ENCODE measurements at places on chromosomes 6 and 20.

GRCh38 chr6:116631379-116631990 lies 15.2 kb downstream of the RSPH4A start:
- no peak for DNase-seq

- DNase-seq = peak; percentile 91
These were observed 20.8 kb downstream of the C20orf203 start for GRCh38 chr20:32652739-32653526.

DNA sequence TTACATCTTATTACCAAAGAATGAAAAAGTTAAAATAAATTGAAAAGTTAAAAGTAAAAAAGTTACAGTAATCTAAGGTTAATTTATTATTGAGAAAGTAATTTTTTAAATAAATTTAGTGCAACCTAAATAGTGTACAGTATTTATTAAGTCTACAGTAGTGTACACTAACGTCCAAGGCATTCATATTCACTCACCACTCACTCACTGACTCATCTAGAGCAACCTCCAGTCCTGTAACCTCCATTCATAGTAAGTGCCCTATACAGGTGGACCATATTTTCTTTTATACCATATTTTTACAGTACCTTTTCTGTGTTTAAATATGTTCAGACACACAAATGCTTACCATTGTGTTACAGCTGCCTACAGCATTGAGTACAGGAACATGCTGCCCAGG lies 624.7 kb upstream of the NOX3 start:
- peak; percentile 4 for DNase-seq

DNA sequence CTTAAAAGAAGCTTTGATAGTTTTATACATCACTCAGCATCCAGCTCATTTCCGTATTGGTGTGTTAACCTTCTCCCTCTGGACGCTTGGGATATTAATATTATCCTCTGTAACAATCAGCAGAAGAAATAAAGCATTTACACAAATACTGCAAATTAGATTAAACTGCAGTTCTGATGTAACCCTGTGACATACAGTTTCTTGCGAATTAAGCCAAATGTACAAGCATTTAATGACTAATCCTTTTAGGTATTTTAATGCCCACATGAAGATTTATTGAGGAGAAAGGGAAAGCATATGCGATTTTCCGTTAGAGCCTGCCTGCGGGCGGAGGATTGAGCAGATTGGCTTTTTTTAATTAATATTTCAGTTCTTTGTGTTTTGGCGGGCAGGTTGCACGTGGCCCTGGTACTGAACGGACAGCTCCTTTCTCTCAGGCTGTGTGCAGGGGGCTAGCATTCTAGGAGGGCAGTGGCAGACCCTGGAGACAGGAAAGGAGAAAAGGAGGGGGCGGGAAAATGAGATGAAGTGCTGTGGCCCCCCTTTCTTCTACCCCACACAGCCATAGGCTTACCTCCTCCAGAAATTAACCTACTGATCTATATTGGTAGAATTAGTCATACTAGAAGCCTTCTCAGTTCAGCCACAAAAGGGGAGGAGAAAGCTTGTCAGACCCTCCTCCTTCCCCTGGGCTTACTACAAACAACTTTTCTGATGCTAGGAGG lies 14.1 kb upstream of the TFAP2D start:
- DNase-seq = no peak

- DNase-seq = no peak
These were observed 860.5 kb downstream of the TBC1D32 start for GRCh38 chr6:120473804-120474203.

- DNase-seq = peak; percentile 89
These were observed 180.5 kb downstream of the OGFRL1 start for GRCh38 chr6:71468841-71469700.

DNA sequence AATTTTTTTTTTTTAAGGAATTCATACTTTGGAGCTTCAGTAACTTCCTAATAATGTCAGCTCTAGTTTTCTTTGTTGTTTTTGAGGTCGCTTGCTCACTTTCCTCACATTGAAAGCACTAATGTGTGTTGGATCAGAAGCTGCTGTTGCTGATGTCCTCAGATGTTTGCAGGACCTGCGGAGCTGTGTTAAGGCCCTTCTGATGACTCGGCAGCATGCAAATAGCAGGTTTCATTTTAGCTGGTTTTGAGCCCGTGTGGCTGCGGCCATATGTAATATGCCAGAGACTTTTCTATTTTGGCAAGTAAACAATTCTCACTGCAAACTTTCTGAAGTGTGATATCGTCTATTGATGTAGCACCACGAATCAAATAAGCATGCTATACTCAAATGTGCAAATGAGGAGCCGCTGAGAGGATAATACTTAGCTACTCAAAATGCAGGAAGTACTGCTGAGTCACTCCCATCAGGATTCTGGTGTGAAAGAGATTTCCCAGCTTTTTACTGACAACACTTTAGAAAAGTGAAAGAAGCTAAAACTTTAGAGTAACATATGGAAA lies 187.8 kb downstream of the SASH1 start:
- DNase-seq = peak; percentile 87

DNA sequence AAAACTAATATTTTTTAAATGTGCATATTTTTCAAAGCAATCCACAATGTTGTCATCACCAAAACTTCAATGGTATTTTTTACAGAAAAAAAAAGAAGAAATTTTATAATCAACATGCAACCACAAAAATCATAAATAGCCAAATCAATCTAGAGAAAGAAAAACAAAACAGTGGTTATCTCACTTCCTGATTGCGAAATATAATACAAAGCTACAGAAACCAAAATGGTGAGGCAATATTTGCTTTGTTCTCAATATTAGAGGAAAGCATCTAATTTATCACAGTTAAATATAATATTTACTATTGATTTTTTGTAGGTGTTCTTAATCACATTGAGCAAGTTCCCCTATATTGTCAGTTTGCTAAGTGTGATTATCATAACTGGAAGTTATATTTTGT lies 720.7 kb upstream of the ADGRB3 start:
- DNase-seq = no peak

DNA sequence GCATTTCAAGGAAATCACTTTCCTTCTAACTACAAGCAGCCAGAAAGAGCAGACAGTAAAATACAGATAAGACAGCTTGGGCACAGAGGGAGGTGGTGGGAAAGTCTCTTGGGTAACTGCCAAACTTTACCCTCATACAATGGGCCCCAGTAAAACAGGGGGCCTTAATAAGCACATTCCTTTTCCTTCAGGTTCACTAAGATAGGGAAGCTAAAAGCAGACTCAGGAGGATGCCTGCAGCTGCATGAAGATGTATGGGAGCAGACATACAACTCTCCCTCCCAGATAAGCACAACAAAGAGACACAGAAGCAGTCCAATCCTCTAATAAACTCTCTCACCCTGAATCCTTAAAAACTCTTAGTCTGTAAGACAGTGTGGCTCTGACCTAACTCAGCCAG lies 49.0 kb downstream of the SIM1 start:
- DNase-seq = no peak

- DNase-seq = peak; percentile 28
These were observed 8.1 kb downstream of the CAPN11 start for GRCh38 chr6:44166591-44167184.

- DNase-seq = peak; percentile 82
These were observed 7.3 kb upstream of the TGM2 start for GRCh38 chr20:38172408-38172807.

- no peak for DNase-seq
These were observed 168.9 kb downstream of the PDSS2 start for GRCh38 chr6:107290491-107290890.

GRCh38 chr6:92510137-92510536 lies 909.2 kb downstream of the EPHA7 start:
- no peak for DNase-seq

- no peak for DNase-seq
These were observed 49.8 kb downstream of the RNASET2 start for GRCh38 chr6:166906376-166907044.

DNA sequence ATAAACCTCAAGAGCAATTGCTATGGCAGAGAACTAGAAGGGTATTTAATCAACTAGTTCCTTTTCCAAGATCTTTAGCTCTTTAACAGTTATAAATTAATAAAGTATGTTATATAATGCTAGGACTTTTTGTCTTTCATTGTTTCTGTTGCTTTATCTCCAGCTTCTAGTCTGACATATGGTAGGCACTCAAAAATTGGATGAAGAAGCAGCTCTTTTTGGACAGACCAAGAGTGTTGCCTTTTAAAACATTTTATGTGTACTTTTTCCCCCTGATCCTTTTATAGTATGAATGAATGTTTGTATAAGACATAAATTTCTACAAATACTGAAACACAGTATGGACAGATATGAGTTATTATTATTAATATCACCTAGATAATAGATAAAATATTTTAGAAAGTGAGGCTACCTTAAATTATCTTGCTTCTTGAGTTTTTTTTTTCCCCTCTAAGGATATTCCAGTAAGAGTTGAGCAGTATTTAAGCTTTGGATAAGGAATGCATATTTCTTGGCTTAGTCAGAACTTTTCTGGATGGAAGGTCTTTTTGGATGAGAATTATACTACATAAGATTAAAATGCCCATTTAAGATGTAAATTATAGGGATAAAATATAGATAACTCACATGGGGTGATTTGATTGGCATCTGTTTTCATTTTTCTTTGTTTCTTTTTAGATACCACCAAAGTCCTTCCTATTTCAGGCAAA lies 16.6 kb downstream of the LAMA2 start:
- DNase-seq = no peak

- peak; percentile 49 for DNase-seq
These were observed 801 bp downstream of the FBXL4 start for GRCh38 chr6:98946879-98947410.

- peak; percentile 73 for DNase-seq
These were observed 3.6 kb downstream of the PPP1R10 start for GRCh38 chr6:30613251-30614043.

DNA sequence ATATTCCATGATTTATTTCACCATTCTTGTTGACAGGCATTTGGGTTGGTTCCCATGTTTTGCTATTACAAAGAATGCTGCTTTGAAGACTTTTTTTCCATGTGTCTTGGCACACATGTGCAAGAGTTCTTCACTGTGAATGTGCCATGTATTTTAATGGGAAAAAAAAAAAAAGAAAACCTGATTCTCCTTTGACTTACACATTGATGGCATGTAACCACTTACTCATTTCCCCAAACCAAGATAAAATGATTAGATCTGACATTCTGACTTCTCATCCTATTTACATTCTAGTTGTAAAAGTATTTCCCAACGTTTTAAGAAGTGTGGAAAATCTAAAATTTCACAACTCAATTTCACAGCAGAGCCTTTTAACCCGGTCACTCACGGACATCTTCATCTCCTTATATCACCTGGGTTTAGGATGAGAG lies 4.4 kb downstream of the CAP2 start:
- DNase-seq = peak; percentile 75

- DNase-seq = peak; percentile 88
These were observed 611 bp downstream of the CNPY3 start for GRCh38 chr6:42929821-42930360.

DNA sequence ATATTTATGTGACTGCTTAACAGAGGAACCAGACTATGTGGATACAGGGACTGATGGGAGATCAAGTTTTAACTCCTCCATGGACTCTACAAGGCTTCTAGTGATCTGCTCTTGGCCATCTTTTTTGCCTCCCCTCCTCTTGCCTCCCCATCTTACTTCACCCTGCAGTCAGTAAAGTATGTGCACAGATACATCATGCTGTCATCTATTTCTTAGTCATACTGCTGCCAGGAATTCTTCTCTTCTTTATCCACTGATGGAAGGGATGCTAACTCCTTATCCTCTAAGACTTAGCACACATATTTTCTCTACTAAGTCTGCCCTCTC lies 27.6 kb upstream of the FAM83C start:
- peak; percentile 88 for DNase-seq

- no peak for DNase-seq
These were observed 310.1 kb downstream of the UTRN start for GRCh38 chr6:144595266-144595665.

DNA sequence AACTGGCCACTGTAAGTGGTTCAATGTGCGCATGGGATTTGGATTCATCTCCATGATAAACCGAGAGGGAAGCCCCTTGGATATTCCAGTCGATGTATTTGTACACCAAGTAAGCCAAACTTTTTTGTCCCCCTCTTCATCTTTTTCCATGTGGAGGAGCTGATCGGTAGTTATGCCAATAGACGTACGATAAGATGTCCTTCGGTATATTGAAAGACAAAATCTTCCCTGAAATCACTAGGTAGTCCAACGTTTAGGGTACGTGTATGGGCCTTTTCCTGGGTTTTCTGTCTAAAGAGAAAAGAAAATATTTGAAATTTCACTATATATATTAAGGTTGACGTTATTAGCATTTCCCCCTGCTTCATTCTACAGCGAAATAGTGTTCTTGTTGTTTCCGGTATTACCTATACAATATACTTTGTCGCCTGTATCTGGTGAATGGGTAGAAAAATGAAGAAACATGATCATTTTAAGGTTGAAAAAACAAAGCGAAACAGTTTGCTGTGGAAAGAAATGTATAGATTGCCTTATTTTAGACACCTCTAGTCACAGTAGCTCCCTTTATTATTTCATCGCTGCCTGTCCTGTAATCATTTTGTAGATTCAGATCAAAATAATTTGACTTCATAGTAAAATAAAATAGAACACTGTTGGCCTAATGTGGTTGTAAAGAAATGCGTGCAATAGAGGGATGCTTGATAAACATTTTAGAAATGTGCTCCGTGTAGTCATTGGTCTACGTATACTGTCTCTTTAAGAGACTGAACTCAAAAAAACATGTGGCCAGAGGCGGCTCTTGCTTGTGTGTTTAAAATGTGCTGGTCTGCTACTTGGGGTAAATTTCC lies 1.5 kb downstream of the LIN28B start:
- DNase-seq = peak; percentile 21

GRCh38 chr20:51958099-51959065 lies 156.1 kb upstream of the SALL4 start:
- DNase-seq = no peak

GRCh38 chr6:155041741-155042279 lies 46.7 kb downstream of the TIAM2 start:
- DNase-seq = no peak

DNA sequence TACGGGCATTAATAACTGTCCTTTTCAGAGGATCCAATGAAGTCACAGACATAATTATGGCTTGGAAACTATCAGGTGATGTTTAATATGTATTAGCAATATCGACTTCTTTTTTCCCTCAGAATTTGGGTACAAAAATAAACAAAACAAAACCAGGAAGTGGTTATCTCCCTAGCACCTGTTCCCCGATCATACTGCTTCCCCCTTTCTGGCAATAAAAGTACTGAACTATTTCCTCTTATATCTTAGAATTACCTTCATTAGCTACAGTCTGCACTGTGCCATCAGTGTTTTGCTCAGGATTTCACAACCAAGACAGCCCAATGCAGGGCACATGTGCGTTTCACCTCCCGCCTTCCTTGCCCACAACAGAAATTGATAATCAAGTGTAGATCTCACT lies 216.9 kb upstream of the BTBD3 start:
- no peak for DNase-seq

GRCh38 chr6:25050356-25050755 lies 114.6 kb upstream of the RIPOR2 start:
- DNase-seq = peak; percentile 76

DNA sequence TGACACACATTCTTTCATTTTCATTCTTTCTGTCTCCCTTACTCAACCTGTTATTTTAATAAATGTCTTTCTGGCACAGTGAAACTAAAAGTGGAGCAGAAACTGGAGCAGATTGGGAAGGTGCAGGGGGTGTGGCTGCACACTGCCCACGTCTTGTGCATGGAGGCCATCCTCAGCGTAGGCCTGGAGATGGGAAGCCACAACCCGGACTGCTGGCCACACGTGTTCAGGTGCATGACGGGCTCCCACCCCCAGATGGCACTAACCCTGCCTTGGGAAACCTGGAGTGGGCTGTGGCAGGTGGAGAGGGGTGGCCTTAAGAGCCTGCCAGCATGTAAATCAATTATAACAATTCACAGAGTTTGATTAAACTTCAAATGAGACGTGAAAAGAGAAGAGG lies 71.4 kb upstream of the PBOV1 start:
- DNase-seq = peak; percentile 14

Measured in ELR (cell line).